ENCODE measurements at places on chromosomes 7 and 10.

DNA sequence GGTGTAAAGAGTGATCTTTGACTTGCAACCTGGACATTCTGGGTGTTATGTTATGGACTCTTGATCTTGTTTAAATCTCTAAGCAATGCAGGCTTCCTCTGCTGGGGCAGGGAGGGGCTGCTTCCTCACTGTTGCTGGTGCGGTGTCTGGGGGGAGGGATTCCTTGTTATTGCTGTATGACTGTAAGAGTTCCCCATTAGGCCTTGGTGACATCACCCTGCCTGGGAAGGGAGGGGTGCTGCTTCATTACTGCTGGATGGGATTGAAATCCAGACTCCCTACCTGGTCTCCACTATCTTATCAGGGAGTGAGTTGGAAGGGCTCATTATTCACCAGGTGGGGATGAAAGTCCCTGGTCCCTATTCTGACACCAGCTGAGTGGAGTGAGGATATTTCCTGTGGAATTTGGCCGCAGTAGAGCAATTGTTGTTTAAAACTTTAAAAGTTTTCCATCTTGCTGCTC is 8.8 kb downstream of the OGDH start:
- no peak for DNase-seq

DNA sequence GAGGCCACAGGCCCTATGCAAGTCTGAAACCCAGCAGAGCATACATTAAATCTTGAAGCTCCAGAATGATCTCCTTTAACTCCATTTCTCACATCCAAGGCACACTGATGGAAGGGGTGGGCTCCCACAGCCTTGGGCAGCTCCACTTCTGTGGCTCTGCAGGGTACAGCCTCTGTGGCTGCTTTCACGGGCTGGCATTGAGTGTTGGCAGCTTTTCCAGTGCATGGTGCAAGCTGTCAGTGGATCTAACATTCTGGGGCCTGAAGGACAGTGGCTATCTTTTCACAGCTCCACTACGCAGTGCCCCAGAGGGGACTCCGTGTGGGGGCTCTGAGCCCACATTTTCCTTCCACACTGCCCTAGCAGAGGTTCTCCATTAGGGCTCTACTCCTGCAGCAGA is 265.7 kb upstream of the MAGI2 start:
- DNase-seq, result no peak

DNA sequence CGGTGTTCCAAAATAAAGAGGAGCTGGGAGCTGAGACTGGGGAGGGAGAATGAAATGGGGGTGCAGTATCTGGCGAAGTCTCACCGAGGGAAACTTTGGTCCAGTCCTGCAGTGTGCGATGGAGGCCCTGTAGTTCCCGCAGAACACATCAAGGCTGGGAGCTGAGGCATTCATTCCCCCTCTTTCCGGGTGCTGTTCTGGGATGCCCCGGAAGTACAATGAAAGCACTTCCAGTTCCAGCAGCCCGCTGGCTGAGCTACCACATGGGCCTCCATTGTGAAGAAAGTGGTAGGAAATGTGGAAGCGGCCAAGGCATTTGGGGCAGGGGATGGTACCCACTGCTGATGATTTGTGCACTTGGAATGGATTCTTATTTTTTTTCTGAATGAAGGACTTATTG is 560.7 kb downstream of the GLRX3 start:
- DNase-seq, result no peak

- DNase-seq, result no peak
Measured at GRCh38 chr10:14623931-14624330, 150.8 kb downstream of the FAM107B start.

- DNase-seq, result no peak
Measured at GRCh38 chr10:72072046-72072445, 16.3 kb downstream of the SPOCK2 start.

DNA sequence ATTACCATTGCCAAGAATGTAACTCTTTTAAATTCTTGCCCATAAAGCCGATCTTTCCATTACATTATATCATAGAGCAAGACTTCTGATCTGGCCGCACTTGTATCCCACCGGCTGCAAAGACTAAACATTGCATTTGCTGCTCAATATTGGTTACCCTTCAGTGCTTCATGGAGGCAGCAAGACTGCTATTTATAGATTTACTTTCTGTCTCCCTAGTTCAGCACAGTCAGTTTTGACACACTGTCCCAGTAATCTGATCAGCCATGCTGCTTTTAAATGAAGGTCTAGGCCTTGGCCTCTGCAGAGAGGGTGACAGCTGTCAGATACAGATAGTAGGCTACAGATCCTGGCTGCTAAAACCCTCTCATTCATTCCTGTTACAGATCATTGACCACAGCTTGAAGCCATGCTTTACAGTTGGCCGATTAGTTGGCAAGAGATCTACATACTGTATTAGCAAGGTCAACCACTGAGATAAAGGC is 562.6 kb upstream of the GALNT17 start:
- DNase-seq, result no peak

GRCh38 chr7:7434329-7434728 is 101.3 kb downstream of the COL28A1 start:
- DNase-seq, result no peak

- DNase-seq, result no peak
Measured at GRCh38 chr7:105831824-105832535, 44.4 kb downstream of the ATXN7L1 start.

GRCh38 chr7:36079446-36080025 is 73.5 kb upstream of the EEPD1 start:
- DNase-seq, result no peak
